ENCODE measurements at places on chromosomes 4 and X. TPM values are rescaled to one million over a fixed set of nuclear protein-coding genes. Genes with fewer than 3 reads are reported as not detected.
A peak's percentile ranks its signal among the peaks of the same experiment; 100 is the strongest.

Gene PLA2G12A
- 17.9 TPM for total RNA-seq

Gene ZFP92
- total RNA-seq, result 0.98 TPM

Gene CXorf49
- not detected for total RNA-seq

Gene DCAF8L2
- total RNA-seq, result not detected

Gene EXOC1L
- not detected for total RNA-seq

Gene MAGEA12
- total RNA-seq, result not detected

Gene ZNF518B
- total RNA-seq, result 16.2 TPM

DNA sequence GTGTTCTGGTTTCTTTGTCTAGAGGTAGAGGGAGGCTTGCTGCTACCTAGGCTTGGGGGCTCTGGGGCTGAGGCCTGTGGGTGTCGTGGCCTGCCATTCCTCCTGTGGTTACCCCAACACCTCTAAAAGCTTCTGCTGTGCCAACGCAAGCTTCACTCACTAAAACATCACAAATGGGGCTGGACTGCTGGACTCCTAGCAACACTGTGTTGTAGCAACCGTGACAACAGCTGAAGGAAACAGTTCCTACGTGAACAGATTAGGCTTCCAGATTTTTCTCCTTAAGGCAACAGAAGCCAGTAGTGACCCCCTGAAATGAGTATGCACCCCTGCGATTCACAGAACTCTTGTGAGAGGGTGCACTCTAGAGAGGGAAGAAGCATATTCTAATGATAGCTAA, 138.3 kb upstream of the TEX13D start:
- H3K27ac ChIP-seq, result no peak overlapping the region
- no peaks in the 10 kb centered on the region for H3K36me3 ChIP-seq
- no peak overlapping the region for H3K4me3 ChIP-seq
- DNase-seq, result no peak
- H3K4me1 ChIP-seq, result no peaks in the 10 kb centered on the region

- no peak overlapping the region for H3K27ac ChIP-seq
- H3K27me3 ChIP-seq, result no peaks in the 10 kb centered on the region
- no peak for DNase-seq
- no peak overlapping the region for H3K4me3 ChIP-seq
These were observed 11.9 kb downstream of the FSTL5 start for GRCh38 chr4:162151850-162152249.

GRCh38 chr4:101199507-101200285, 147.6 kb downstream of the PPP3CA start:
- no peak overlapping the region for H3K4me3 ChIP-seq
- no peaks in the 10 kb centered on the region for H3K36me3 ChIP-seq
- peaks cover 14% of the 10 kb centered on the region for H3K4me1 ChIP-seq
- H3K27me3 ChIP-seq, result peaks cover 2% of the 10 kb centered on the region

- H3K4me1 ChIP-seq, result no peaks in the 10 kb centered on the region
- no peaks in the 10 kb centered on the region for H3K36me3 ChIP-seq
- no peak overlapping the region for H3K27ac ChIP-seq
- H3K4me3 ChIP-seq, result no peak overlapping the region
- no peak for DNase-seq
These were observed 64.5 kb upstream of the FRAS1 start for GRCh38 chr4:77992581-77992980.

DNA sequence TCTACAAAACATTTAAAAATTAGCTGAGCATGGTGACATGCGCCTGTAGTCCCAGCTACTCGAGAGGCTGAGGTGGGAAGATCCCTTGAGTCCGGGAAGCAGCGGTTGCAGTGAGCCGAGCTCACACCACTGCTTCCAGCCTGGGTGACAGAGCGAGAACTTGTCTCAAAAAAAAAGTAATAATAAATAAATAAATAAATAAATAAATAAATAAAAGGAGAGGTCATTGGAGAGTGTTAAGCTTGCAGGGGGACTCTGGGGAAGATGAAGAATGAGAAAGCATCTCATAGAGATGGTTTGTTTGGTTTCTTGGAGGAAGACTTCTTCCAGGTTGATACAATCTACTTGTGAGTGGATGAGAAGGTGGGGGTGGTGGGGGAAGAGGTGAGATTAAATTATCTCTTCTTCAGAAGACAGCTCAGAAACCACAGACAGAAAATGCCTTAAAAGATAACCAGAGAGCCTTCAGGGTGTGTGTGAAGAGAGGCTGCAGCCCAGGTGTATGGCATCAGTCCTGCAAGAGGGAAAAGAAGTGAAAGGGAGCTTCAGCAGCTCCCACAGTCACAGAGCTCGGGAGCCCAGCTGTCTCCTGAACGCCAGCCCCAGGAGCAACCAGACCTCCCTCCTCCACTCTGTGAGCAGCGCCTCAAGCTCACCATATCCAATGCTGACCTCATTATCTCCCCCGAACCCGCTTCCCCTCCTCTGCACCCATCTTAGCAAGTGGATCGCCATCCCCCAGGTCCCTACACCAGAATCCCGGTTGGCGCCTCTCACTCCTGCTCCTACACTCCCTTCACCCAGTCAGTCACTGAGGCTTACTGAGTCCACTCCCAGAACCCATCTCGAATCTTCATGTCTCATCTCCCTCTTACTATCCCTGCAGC, 48.2 kb downstream of the RBM47 start:
- DNase-seq, result peak; percentile 26
- H3K27ac ChIP-seq, result no peak overlapping the region
- peaks cover 18% of the 10 kb centered on the region for H3K4me1 ChIP-seq
- no peaks in the 10 kb centered on the region for H3K36me3 ChIP-seq
- H3K4me3 ChIP-seq, result no peak overlapping the region

DNA sequence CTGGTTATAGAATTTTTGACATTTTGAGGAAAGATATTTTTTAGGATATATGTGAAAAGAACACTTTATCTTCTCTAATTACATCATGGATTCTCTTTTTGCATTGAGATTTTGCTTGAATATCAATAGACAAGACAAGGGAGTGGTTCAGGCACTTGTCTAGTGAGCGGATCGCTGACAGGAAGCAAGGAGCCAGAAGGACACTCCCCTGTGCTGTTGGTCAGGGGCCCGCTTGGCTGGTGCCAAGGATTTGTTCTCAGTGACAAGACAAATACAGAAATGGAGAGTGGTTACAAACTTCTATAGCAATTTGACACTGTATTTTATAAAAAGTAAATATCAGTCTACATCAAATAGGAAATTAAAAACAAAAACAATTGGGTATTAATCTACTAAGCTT, 60.0 kb downstream of the SLC9B1 start:
- H3K27ac ChIP-seq, result no peak overlapping the region
- DNase-seq, result no peak
- H3K36me3 ChIP-seq, result peaks cover 17% of the 10 kb centered on the region

GRCh38 chr4:74189331-74190043, 31.6 kb downstream of the MTHFD2L start:
- no peaks in the 10 kb centered on the region for H3K4me1 ChIP-seq
- H3K27me3 ChIP-seq, result no peaks in the 10 kb centered on the region
- no peak for DNase-seq

DNA sequence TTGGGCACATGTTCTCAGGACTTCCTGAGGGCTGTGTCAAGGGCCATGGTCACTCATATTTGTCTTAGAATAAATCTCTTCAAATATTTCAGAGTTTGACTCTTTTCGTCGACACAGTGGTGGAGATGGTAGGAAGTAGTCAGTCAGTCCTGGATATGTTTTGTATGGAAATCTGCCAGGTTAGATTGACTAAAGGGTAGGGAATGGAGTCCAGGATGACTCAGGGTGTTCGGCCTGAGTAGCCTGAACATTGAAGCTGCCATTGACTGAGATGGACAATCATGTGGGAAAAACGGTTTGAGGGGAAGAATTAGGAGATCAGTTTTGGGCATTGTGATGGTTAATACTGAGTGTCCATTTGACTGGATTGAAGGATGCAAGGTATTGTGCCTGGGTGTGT, 177.1 kb upstream of the CENPE start:
- H3K4me3 ChIP-seq, result no peak overlapping the region
- H3K27me3 ChIP-seq, result no peaks in the 10 kb centered on the region
- no peak overlapping the region for H3K27ac ChIP-seq
- H3K36me3 ChIP-seq, result no peaks in the 10 kb centered on the region

DNA sequence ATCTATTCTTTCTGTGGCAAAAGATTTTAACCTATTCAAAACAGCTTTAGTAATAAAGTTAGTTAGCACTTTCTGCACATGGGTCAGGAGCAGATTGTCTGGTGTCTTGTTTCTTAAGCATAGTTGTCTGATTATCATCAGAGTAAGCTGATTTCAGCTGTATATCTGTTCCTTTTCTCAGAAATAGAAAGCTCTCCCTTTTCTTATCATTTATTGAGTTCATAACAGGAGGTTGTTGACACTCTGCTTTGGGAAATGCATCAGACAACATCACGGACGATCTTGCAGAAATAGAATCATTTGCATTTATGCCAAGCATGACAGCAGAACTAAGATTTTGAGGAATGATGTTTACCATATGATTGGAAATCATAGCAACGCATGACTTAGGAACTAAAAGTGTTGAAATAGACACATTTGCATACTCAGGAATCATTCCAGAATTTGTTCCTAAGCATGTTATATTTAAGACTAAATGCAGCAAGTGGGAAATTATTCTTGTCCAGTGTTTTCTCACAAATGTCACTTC, 66.7 kb downstream of the RBMX2 start:
- H3K27me3 ChIP-seq, result peaks cover 2% of the 10 kb centered on the region
- no peak overlapping the region for H3K27ac ChIP-seq
- no peak overlapping the region for H3K4me3 ChIP-seq
- H3K4me1 ChIP-seq, result no peaks in the 10 kb centered on the region
- DNase-seq, result no peak

- H3K27me3 ChIP-seq, result no peaks in the 10 kb centered on the region
- H3K4me3 ChIP-seq, result no peak overlapping the region
- H3K36me3 ChIP-seq, result no peaks in the 10 kb centered on the region
- no peak for DNase-seq
These were observed 52.1 kb downstream of the NYX start for GRCh38 chrX:41499195-41499594.

DNA sequence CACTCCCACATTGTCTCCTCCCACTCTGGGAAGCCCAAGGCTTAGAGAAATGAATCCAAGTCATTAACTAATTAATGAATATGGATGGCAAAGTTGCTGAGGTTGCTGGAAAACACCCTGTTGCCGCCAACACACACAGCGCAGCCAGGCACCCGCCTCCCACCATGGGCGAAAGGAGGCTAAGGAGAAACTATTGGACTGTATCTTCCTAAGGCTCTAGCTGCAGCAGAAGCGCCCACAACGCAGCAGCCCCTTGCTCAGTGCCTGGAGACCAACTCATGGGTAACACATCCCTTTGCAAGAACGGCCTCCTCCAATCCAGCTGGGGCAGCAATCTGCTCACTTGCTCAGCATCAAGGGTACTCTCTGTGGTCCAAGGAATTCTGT, 34.2 kb downstream of the TSC22D3 start:
- H3K27me3 ChIP-seq, result no peaks in the 10 kb centered on the region
- no peak for DNase-seq
- H3K4me1 ChIP-seq, result peaks cover 42% of the 10 kb centered on the region
- no peaks in the 10 kb centered on the region for H3K36me3 ChIP-seq
- H3K4me3 ChIP-seq, result peak overlapping the region; percentile 66

GRCh38 chr4:99943904-99944437, 2.4 kb downstream of the DNAJB14 start:
- H3K36me3 ChIP-seq, result peaks cover 45% of the 10 kb centered on the region
- H3K4me3 ChIP-seq, result no peak overlapping the region
- peaks cover 58% of the 10 kb centered on the region for H3K4me1 ChIP-seq
- no peaks in the 10 kb centered on the region for H3K27me3 ChIP-seq
- peak overlapping the region; percentile 25 for H3K27ac ChIP-seq

GRCh38 chrX:113947548-113947947, 636.3 kb upstream of the HTR2C start:
- no peaks in the 10 kb centered on the region for H3K4me1 ChIP-seq
- H3K36me3 ChIP-seq, result no peaks in the 10 kb centered on the region
- no peaks in the 10 kb centered on the region for H3K27me3 ChIP-seq
- no peak overlapping the region for H3K27ac ChIP-seq
- H3K4me3 ChIP-seq, result no peak overlapping the region
- no peak for DNase-seq

- DNase-seq, result no peak
- no peaks in the 10 kb centered on the region for H3K36me3 ChIP-seq
- H3K4me3 ChIP-seq, result no peak overlapping the region
- no peak overlapping the region for H3K27ac ChIP-seq
These were observed 37.8 kb downstream of the UGT8 start for GRCh38 chr4:114636192-114636935.

DNA sequence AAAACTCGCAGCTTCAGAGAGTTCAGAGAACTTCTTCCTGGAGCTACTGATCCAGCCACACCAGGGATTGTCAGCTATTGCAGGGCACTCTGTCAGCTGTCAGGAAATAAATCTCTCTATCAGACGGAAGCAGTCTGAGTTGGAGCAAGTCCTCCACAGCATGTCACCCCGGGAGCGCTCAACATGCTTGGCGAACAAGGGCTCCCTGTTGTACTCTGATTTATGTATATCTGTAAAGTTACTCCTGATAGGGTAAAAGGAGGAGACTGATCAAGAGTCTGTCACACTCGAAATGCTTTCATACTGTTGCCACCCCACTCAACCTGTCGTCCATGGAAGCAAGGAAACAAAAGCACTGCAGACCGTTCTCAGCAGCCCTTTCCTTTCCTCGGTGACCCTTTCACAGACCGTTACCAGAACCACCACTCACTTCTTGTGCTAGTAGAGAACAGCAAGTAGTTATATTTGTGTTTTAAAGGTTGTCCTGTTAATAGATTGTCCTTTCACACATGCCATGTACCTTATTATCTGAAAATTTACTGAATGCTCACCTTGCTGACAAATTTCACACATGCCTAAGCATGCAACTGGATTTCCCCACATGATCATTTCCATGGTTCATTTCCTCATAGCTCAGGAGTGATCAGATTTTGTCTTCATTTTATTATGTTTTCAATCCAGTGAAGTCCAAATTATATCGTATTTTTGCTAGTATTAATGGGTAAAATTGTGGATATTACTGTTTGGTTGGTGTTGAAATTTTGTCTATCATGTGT, 2108.9 kb upstream of the TENM3 start:
- no peaks in the 10 kb centered on the region for H3K27me3 ChIP-seq
- H3K36me3 ChIP-seq, result no peaks in the 10 kb centered on the region
- H3K27ac ChIP-seq, result no peak overlapping the region
- no peak for DNase-seq
- H3K4me1 ChIP-seq, result no peaks in the 10 kb centered on the region
- H3K4me3 ChIP-seq, result no peak overlapping the region

GRCh38 chr4:175033162-175033561, 115.0 kb downstream of the ADAM29 start:
- DNase-seq, result no peak
- no peaks in the 10 kb centered on the region for H3K36me3 ChIP-seq
- no peak overlapping the region for H3K27ac ChIP-seq
- H3K27me3 ChIP-seq, result no peaks in the 10 kb centered on the region
- H3K4me3 ChIP-seq, result no peak overlapping the region
